Stimulated activated CD4-positive, alpha-beta T cell treated with anti-CD3 and anti-CD28 coated beads, Interleukin-2, amount 100 ng/mL, for 48 hours (primary cell): ENCODE measurements at places on chromosomes 12 and 14.
A peak's percentile ranks its signal among the peaks of the same experiment; 100 is the strongest.

DNA sequence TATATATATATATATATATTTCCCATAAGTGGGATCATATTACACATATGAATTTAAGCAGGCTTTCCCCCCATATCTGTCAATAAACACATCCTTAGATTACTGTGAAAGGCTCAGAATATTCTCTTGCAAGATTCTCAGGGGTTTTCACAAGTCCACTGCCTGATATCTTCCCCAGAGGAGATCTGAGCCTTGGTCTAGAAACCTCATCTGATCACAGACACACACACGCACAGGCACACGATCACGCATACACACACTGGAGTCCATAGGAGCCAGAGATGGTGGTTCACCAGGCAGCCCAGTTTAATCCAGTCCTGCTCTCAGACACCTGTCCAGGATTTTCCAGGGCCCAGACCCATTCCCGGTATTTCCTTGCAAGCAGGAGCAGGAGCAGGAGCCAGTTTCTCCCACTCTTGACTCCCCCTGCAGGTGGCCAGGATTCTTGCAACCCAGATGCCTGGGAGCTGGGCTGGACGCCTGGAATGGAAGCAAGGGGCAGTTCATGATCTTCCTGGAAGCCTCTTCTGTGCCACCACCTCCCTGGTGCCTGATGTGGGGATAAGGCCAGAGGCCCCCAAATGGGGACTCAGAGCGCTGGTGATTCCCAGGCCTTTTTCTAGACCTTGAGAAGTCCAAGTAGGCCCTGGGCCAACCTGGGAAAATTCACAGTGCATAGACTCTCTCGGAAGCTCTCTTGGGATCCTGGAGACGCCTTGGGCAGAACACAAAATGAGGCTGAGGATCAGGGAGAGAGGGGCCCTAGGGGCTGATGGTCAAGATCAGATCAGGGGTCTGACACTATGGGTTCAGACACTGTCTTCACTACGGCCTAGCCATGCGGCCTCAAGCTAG lies 16.5 kb upstream of the KRT78 start:
- DNase-seq: peak; percentile 23

DNA sequence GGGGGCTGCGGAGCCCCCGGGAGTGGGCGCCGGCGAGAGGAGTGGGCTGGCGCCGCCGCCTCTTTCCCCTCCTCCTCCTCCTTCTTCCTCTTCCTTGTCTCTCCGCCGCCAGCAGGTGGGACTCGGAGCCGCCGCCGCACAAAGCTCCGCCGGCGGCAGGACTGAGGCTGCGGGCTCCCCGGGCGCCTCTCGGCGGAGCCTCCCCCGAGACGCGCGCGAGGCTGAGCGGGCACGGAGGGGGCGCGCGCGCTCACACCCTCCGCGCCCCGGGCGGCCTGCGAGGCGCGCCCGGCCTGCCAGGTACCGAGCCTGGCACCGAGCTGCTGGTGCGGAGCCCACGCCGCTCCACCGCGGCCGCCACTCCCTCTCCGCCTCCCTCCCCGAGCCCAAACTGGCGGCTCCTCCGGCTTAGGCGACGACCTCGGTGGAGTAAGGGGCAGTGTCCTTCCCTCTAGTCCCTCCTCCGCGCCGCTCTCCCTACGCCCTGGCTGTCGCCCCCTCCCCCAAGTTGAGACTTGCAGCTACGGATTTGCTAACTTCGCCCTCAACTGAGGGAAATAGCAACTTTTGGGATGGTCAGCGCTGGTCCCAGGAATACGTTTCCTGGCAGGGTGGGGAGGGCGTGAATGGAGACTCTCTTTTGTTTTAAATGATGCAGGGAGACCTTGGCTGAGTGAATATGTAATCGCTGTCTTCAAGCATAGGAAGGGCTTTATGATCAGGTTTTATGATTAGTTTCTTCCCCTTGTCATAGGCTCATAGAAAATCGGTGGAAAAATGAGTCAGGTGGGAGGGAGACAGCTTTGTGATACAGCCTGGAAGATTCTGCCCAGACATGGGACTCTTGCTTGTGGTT lies 199.5 kb upstream of the CAND1 start:
- peak; percentile 35 for DNase-seq

DNA sequence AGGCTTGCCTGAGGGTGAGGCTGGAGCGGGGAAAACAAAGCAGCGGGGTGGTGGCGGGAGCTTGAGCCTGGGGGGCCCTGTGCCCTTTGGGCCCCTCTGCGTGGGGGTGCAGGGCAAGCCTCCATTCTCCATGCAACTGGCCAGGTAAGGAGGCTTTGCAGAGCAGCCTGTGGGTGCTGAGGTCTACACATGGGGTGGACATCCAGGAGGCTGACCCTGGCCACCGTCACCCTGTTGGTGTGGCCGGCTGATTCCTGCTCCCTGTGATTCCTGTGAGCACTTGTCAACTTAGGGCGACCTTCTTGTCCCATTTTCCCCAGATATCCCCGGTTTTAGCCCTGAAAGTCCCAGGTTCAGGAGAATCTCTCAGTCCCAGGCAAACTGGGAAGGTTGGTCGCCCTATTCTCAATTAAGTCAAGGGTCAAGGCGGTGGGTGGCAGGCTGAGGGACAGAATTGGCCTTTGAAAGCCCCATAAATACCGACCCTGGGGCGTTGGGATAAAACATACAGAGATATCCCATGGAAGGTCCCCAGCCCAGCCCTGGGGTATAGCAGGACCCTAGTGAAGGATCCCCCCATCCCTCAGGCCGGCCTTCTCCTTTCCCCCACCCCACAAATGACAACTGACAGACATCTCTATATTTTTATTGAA lies 70.5 kb downstream of the PRIMA1 start:
- no peak for DNase-seq

GRCh38 chr14:22563987-22564386 lies 25.0 kb downstream of the DAD1 start:
- no peak for DNase-seq

DNA sequence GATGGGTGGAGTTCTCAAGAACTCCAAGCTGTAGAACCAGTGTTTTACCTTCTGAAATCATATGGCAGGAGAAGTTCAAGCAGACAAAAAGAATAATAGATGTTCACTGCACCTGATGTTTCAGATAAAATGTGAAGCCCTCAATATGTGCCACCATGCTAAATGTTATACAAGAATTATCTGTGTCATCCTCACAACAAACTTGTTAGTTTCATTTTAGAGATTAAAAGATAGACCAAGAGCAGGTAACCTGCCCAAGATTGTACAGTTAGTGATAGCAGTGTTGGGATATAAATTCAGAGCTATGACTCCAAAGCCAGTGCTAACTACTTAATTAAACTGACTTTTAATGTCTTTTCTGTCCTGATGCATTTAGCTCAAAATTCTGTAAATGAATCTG lies 44.7 kb downstream of the FRS2 start:
- DNase-seq: no peak

DNA sequence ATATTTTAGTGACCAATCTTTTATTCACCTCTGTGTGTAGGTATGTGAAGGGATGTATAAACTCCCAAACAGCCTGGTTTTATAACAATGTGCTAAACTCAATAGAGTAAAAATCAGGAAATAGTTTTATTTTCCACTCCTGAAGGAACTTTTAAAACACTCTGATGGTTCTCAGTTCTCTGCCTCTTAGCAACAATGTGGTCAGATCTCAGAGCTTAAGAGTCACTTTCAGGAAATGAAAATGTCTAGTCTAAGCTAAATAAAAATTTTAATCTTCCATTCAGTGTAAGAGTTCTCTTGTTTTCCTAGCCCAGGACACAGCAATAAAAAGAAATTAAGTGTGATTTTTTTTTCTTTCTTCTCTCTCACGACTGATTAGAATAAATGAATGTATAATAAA lies 718.0 kb downstream of the C12orf50 start:
- no peak for DNase-seq

GRCh38 chr12:14993537-14994266 lies 20.9 kb downstream of the PDE6H start:
- DNase-seq: no peak

DNA sequence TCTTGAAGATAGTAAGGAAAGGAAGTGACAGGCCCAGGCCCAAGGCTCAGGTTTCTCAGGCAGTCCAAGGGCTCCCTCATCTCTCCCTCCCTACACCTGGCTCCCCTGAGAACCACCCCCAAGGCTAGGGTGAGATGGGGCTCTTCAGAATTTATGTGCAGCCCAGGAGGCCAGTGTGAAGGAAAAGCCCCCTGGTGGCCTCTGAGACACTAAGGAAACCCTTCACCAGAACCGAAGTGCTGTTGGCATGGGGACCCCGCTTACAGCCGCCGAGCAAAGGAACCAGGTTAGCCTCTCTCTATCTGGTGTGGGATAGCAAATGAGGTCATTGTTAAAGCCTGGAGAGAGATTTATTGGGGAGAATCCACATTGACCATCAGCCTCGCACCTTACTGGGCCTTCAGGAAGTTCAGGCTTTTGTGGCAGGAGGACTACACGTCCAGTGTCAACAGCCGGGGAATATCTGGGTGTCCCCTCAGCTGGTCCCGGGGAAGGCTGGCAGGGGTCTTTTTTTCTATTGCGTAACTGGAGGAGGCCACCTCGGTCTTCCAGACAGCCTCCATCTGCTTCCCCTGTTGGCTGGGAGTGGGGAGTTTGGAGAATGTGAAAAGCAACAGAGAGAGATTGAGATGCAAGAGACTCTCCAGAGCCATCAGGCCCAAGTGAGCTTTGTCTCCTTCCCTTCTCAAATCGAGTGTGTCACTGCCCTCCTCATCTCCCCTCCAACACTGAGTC lies 18.1 kb downstream of the FAM186B start:
- DNase-seq: no peak

DNA sequence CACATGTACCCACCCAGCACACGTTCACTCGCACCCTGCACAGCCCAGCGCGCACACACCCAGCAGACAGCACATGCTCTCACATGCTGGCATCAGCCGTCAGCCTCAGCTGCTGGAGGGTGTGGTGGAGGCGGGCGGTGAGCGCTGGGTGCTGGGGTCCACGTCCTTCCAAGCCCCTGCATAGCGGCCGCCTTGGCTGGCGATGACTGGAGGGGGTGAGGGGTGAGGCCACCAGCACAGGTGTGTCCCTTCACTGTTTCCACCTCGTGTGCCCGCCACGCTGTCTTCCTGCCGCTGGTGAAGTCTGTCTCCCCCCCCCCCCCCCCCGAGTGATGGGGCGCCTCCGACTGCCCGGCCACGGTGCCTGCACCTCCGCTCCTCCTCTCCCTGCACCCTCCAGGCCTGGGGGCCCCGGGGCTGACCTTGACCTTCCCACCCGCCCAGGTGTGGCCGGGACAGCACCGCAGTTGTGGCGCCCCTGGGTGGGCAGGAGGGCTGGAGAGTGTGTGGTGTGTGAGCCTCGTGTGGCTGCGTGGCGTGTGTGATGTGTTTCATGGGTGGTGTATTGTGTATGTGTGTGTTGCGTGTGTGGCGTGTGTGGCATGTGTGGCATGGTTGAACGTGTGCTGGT lies 37.4 kb downstream of the NOC4L start:
- no peak for DNase-seq

GRCh38 chr12:73598626-73599025 lies 939.0 kb upstream of the ATXN7L3B start:
- no peak for DNase-seq

DNA sequence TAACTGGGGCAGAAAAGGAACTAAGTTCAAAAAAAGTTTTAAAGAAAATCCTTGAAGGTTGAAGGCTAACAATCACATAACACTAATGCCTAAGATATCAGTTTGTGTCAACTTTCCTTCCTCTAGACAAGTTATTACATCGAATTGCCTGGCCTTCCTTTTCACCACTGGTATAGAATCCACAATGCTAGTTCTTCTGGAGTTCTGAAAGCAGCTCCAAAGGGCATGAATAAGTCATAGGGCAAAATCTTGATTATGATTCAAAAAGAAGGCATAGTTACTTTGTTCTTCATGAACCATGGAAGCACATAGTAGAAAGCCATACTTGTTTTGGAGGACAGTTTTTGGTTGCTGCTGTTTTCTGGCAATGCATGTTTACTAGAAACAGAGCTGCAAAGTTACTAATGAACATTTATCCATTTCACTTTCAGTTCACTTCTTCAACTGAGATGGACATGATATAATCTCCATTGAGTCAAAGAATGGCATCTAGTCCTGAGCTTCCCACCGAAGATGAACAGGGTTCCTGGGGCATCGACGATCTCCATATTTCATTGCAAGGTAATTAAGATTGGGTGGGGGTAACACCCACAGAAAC lies 56.0 kb downstream of the SYNE2 start:
- no peak for DNase-seq

DNA sequence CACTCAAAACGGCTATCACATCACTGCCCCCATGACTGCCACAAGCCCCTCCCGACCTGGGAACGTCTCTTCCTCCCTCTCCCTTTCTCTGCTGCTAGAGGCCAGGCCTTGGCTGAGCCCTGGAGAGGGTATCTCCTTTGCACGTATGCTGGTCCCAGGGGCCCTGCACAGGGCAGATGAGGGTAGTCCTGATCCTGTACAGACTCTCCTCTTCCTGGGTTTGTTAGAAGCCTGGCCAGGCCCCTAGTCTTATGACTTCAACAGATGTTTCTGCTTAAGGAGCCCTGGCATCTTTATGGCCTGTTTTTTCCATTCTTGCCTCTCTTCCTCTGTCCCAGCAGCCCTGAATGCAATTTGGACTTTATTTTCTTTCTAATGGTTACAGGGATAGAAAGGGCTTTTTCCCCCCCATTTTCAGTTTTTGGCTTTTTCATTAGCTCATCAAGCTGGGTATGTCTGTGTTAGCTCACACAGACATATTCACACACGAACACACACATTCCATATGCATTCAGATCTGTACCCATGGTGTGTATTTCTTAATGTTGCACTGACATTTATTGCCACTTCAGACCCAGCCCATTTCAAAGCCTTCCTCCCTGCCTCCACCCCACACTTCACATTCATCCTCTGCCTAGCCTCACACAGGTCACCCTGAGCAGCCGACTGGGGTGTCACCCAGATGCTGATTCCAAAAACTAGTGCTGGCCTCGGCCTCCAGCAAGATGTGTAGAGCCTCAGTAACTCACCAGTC lies 203.2 kb downstream of the ZFP36L1 start:
- DNase-seq: no peak

DNA sequence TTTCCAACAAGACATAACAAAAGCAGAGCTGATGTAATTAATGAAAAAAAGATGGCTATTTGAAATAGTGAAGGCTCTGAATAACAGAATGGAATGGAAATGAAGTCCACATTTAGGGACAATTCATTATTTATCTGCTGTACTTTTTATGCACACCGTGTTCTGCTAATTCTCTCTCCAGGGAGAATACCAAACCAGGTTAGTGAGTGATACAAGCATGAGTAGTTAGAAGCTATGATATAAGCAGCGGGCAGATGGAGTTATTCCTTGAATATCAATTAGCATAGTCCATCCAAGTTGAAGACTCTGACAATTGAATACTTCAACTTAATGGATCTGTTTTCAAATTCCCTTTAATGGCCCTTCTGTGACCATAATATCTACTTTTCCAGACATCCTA lies 162.1 kb upstream of the TMTC2 start:
- DNase-seq: no peak
